Stimulated activated CD8-positive, alpha-beta memory T cell treated with anti-CD3 and anti-CD28 coated beads, Interleukin-7, amount 100 ng/mL, for 24 hours (primary cell): ENCODE measurements at places on chromosomes 12 and 14.

DNA sequence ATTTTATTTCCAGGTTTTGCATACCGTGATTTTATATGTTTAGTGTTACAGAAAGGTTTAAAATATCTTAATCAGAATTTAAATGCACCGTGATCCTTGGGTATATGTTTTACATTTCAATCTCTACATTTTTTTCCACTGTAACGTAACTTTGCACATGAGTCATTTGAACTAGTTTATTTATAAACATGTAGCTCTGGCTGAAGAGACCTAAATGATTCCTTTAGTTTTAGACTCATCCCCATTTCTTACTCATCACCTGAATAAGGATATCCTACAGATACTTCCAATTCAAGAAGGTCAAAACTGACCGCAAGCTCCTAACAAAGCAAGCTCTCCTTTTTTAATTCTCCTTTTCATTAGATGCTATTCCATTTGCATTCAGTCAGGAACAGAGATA is 42.7 kb upstream of the SLC6A15 start:
- DNase-seq: no peak

DNA sequence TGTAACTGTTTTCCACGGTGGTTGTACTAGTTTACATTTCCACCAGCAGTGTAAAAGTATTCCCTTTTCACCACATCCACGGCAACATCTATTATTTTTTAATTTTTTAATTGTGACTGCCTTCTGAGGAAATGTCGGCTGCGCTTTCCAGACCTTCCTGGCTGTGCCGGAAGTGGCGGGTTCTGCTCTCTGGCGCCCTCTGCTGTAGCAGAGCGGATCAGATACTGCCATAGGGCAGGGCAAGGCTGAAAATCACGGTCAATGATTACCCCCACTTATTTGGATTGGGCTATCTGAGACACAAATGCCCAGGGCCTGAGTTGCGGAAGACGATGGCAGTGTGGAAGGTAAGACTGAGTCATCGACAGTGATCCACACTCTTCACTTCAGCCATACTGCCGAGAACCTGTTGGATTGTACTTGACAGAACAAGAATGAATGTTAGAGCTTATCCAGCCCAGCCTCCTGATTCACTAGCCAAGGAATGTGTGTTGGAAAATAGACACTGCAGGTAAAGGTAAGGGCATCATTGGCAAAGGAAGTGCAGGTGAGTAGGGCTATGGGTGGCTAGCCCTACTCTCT is 124.2 kb downstream of the NTF3 start:
- no peak for DNase-seq

DNA sequence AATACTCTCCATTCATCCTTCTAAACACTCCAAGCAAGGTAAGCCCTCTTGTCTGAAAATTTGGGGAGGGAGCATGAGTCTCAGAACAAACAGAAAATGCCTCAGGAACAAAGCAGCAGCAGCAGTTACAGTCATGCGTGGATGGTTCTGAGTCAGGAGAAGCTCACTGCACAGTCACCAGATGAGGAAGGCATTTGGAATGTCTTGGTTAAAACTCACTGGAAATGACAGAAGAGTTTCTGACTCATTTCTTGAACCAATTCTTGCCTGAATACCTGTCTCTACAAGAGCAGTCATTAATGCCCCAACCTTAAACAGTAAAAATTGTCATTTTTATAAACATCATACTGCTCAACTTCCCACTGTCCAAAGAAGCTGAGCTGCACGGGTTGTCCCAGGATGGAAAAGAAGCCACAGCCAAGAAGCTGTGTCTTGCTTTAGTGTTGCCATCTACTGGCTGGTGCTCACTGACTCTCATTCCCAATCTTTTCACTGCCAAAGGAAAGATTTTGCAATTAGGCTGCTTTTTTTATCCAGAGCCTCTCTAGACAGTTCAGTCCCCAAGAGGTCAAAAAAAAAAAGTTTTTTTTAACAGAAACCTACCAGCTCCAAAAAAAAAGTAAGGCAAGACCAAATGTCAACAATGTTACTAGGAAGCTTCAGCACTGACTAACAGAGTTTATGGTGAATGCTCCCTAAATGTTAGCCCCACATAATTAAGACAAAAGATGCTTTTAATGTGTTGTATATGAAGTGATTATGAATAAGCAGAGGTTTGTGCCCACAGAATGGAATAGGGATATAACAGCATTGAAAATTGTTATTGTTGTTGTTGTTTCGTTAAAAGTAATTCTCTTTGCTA is 40.4 kb downstream of the KICS2 start:
- no peak for DNase-seq

DNA sequence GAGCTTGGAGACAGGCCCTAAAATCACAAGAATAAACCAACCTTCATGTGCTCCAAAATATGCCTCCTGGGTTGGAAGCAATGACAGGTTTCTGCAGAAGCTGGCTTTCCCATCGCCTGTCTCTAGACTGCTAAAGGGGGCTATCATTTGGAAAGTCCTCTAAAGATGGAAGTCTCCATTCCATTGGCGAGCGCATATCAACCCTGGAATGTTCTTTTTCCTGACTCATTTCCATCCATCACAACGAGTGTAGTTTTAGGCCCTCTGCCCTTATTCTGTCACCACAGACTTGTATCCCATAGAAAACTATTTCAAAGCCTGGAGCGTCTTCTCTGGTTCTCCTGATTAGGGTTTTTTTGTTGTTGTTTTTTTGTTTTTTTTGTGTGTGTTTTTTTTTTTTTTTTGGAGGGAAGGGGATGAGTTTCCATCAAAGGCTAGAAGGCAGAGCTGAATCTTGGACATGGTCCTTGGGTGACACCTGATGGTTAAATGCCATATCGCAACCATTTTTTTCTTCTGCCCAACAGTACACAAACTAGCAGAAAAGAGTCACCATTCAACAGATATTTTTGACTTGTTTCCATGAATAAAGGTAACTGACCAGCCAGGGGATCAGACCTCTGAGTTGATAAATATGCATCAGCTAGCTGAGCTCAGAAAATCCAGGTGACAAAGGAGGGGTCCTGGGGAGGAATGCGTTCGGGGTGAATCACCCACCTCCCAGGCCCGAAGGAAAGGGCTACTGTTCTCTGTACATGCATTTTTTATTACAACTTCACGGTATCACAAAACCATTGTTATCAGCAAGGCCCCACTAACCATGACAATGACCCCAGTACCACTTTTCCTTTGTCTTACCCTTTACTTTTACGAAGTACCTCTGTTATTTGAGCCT is 40.5 kb downstream of the KCNA5 start:
- no peak for DNase-seq

- no peak for DNase-seq
Measured at GRCh38 chr14:95071649-95072280, 85.6 kb downstream of the DICER1 start.

- no peak for DNase-seq
Measured at GRCh38 chr12:67966560-67966959, 22.7 kb upstream of the IFNG-AS1 start.
